ENCODE measurements at places on chromosomes 2 and 18.

DNA sequence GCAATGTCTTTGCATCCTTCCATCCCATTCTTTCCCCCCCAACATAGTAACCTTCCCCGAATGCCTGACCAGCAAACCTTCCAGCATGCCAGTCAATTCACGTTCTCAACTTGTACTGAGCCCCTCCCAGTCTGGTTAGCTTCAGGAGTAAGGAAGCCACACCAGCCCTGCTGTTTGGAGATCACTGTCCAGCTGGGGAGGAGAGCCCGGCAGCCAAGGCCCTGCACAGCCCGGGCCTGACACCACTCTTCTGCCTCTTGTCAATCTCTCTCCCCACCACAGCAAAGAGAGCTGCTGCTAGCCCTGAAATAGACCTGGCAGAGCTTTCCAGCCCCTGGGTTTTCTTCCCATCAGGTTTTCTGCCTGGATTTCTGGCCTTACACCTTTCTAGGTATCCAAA lies 185.8 kb upstream of the ID2 start:
- DNase-seq = no peak

GRCh38 chr2:196537311-196537710 lies 102.2 kb upstream of the CCDC150 start:
- no peak for DNase-seq

GRCh38 chr2:142989273-142990204 lies 112.1 kb downstream of the KYNU start:
- DNase-seq = peak; percentile 41

DNA sequence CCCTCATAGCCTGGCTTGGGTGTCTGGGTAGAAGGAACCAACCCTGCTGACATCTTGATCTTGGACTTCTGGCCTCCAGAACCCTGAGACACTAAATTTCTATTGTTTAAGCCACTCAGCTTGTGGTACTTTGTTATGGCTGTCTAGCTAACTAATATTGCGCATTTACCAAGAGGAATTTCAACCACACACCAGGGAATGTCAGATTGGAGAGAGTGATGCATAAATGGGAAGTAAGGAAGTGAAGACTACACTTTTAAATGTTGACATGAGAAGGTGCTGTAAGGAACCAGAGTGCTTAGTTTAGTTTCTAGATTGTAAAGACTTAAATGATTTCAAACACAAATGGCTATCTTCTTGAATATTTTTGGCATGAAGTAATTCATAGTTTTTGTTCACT lies 98.9 kb upstream of the ITGB6 start:
- peak; percentile 32 for DNase-seq

DNA sequence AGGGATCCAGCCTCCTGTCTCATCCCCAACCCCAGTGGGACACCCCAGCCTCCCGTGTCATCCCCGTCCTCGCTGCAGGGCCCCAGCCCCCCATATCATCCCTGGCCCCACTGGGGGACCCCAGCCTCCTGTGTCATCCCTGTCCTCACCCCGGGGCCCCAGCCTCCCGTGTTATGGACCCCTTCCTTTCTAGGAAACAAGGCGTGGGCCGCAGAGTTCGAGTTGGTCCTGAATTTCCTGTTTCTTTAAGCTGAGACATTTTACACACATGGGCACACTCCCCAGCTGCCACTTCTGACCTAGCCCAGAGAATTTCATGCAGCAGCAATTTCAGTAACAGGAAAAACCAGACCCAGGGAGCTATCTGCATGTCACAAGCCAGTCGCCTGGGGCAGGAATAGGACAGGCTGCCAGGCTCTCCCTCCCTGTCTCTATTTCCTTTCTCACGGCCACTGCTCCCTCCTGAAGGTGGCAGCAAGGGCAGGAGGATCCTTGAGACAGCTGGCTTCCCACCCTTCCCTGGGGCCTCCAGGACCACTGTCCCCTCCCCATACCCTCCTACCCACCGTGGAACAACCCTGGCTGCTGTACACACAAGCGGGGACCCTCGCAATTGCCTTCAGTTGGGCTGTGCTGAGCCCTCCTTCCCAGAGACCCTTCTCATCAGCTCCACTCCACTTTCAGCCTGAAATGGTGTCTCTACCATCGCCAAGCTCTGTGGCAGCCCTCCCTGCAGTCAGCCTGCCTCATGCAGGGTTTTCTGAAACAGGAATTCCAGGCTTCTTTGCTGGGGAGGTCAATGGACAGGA lies 141.9 kb upstream of the ID2 start:
- peak; percentile 44 for DNase-seq

GRCh38 chr18:32848826-32849225 lies 76.0 kb upstream of the KLHL14 start:
- no peak for DNase-seq

DNA sequence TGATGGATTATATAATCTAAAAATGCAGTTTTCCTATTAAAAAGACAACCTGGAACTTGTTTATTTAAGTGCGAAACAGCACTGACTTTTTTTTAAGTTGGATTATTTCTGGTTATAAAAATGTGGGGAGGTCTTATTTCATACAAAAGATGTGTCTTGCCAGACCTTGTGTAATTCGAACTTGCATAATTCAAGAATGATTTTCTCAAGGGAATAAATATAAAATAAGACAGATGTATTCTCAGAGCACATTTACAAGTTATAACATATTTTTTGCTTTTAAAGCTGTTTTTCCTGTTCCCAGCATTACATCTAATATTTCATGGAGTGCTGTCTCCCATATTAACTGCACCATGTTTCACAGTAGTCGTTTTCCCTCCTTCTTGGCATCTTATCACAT lies 263.1 kb downstream of the CDH20 start:
- DNase-seq = no peak

- DNase-seq = no peak
Measured at GRCh38 chr18:11831921-11832320, 19.3 kb upstream of the CHMP1B start.

- DNase-seq = no peak
Measured at GRCh38 chr2:4653991-4654390, 950.6 kb downstream of the DCDC2C start.

- DNase-seq = no peak
Measured at GRCh38 chr2:142665241-142665640, 212.2 kb upstream of the KYNU start.

DNA sequence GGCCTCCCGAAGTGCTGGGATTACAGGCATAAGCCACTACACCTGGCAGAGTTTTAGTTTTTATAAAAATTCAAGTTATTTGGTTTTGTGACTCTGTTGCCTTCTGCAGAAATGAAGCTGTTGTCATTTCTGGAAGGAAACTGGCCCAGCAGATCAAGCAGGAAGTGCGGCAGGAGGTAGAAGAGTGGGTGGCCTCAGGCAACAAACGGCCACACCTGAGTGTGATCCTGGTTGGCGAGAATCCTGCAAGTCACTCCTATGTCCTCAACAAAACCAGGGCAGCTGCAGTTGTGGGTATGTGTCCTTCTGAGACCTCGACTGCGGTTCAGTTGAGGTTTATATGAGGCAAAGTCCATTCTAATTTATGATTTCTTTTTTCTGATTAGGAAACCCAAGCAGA lies 7.2 kb downstream of the MTHFD2 start:
- DNase-seq = peak; percentile 77

DNA sequence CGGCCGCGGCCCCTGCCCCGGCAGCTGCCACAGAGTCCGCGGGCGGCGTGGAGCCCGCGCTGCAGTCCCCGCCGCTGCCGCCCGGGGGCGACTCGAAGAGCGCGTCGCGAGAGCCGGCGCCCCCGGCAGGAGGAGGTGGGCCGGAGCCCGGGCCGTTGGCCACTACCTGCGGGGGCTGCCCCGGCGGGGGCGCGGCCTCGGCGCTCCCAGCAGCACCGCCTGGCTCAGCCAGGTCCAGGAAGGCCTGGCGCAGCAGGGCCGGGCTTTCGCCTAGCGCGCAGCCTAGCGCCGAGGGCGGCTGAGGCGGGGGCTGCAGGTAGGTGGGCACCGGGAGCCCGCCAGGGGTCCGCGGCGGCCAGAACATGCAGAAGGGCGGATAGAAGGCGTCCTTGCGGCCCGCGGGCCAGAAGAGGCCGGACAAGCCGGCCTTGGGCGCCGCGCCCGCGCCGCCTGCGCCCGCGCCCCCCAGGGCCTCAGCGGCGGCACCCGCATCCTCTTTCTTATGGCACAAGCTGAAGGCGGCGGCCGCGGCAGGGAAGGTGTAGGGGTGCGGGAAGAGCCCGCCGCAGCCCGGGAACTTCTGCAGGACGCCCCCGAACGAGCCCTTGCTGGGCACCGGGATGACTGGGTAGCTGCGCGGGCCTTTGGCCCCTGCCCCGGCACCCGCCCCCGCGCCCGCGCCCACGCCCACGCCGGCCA lies 3.9 kb downstream of the SKOR2 start:
- no peak for DNase-seq

GRCh38 chr18:75207310-75208154 lies 1.4 kb downstream of the PTGR3 start:
- no peak for DNase-seq

GRCh38 chr2:138000796-138001195 lies 36.5 kb downstream of the HNMT start:
- DNase-seq = no peak

DNA sequence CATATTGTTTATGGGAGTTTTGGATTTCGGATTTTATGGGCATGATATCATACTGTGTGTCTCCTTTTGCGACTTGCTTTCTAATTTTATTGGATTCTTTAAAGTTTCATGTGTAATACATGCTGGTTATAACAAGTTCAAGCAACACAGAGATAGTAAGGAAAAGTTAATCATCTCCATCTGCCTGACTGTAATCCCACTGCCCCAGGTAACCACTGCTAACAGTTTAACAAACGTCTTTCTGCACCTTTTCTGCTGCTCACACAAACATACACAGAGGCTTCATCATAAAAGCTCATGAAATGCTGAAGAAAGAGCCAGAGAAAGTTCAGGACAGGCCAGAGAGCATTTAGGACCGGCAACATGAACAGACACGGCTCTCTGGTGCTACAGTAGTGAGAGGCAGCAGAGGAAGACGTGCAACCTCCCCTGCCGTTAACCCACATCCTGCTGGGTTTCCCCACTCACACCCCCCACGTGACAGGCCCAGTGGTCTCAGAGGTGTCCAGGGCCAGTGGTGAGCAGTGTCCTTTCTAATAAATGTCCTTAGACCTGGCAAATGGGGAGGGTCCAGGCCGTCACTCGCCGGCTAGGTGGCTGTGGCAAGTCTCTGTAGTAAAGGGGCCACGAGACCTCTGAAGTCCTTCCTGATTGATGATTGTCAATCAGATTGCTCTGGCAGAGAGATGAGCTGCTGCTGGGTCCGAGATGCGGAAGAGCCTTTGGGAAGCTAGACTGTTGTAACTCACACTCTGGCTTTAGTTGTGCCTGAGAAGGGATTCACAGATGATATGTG lies 43.0 kb upstream of the SLC1A4 start:
- no peak for DNase-seq

DNA sequence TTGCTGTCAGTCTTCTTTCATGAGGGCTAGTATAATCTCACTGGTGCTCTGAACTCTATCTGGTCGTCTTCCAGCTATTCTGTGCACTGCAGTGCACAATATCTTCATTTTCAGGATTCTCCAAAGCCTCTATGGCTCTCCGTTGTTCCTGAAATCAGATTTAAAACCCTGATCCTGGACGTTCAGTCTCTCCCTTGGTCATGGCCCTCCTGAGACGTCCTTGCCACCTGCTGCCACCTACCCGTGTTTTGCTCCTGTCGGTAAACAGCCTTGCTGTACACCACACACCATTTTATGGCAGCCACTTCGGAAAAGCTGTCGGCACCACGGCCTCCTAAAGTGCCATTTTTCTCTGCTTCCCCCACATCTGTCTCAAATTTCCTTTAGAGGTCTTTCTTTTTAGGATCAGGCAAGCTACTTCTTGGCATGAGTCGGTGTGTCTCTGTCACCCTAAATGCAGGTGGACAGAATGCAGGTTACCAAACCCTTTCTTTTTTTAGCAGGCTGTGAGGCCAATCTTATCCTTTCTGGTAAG lies 170.0 kb downstream of the HRH4 start:
- no peak for DNase-seq

DNA sequence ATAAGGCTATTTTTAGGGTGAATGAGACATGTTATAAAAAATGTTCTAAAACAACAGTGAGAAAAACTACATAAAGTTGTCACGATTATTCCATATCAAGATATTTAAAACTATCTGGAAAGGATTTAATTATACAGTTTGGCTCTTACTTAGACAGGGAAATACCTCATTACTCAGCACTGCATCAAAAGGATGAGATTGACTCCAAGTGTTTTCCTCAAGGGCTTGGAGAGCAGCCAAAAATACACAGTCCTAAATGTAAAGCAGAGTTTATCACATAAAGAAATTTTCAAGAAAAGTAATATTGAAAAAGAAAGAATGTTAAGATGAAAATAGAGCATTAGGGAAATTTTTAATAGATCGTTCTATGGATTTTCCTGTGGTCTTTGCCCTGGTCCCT lies 285.5 kb upstream of the NETO1 start:
- DNase-seq = no peak

GRCh38 chr18:58535340-58536201 lies 93.3 kb downstream of the ALPK2 start:
- DNase-seq = no peak

- peak; percentile 26 for DNase-seq
Measured at GRCh38 chr2:176534798-176535466, 265.7 kb downstream of the MTX2 start.

- DNase-seq = no peak
Measured at GRCh38 chr2:37919631-37920032, 5.5 kb upstream of the RMDN2 start.

- DNase-seq = no peak
Measured at GRCh38 chr18:64332835-64333234, 183.9 kb upstream of the LINC00305 start.

- DNase-seq = no peak
Measured at GRCh38 chr2:213863541-213863940, 547.3 kb upstream of the VWC2L start.

Data from myocyte (in vitro differentiated cells).